Stimulated activated CD8-positive, alpha-beta memory T cell treated with anti-CD3 and anti-CD28 coated beads, Interleukin-4, amount 100 ng/mL, for 1 hour (primary cell): ENCODE measurements at places on chromosomes 5 and 9.

DNA sequence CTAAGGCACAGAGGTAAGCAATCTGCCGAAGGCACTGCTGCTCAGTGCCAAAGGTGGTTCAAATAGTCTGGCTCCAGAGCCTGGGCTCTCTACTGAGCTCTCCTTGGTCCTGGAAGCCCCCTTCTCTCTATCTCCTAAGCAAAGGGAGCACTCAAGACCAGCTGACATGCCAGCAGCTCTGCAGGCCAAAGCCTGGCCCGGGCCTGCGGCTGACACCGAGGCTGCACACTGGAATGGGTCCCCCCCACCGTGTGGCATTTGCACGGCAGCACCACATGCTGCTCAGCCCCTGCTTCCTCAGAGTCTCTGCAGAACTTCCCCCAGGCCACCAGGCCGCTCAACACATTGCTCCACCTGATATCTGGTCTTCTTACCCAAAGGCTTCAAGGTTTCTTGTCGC lies 57.8 kb upstream of the GOLPH3 start:
- no peak for DNase-seq

- no peak for DNase-seq
These were observed 244.4 kb upstream of the TUT7 start for GRCh38 chr9:86598411-86599239.

DNA sequence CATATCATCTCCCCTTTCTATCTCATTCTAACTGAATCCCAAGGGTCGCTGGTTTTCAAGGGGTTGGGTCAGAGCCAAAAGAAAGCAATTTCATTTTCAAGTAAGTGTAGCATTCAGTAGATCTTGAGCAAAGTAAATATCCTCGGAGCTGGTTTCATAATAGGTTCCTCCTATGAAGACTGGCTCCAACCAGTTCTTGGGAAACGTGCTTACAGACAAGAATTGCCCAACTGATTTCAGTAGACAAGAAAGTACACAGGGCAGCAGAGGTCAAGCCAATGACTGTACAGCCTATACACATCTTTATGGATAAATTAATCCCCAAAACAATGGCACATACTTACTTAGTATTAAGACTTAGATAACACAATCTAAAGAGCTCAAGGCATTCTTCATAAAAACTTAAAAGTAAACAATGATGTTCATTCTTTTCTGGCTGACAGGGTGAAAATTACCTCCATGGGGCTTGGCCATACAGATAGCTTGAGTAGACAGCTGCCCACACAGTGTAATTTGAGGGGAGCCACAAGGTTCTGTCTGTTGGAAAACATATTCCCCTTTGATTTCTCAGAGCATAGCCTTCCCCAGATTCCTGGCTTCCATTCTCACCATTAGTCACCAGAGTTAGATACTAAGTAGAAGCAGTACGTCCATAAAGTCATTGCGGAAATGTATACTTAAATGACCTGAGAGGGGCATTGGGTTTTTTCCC lies 163.9 kb downstream of the ARRDC3 start:
- no peak for DNase-seq

DNA sequence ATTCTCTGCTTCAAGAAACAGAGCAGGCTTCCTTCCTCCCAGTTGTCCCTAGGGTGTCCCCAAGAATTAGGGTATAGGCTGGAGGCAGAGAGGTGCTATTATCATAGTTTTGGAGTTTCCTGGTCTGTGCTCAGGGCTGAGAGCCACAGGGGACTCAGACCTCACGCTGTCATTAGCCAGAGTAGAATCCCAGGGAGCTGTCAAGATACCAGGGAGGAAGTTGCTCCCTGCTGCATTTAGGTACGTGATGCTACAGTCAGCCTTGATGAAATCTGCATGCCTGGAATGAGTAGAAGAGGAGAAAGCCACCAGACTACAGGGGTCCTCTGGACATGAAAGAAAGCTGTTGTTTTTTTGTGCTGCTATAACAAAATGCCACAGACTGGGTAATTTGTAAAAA lies 273.2 kb downstream of the SH3GL2 start:
- no peak for DNase-seq

DNA sequence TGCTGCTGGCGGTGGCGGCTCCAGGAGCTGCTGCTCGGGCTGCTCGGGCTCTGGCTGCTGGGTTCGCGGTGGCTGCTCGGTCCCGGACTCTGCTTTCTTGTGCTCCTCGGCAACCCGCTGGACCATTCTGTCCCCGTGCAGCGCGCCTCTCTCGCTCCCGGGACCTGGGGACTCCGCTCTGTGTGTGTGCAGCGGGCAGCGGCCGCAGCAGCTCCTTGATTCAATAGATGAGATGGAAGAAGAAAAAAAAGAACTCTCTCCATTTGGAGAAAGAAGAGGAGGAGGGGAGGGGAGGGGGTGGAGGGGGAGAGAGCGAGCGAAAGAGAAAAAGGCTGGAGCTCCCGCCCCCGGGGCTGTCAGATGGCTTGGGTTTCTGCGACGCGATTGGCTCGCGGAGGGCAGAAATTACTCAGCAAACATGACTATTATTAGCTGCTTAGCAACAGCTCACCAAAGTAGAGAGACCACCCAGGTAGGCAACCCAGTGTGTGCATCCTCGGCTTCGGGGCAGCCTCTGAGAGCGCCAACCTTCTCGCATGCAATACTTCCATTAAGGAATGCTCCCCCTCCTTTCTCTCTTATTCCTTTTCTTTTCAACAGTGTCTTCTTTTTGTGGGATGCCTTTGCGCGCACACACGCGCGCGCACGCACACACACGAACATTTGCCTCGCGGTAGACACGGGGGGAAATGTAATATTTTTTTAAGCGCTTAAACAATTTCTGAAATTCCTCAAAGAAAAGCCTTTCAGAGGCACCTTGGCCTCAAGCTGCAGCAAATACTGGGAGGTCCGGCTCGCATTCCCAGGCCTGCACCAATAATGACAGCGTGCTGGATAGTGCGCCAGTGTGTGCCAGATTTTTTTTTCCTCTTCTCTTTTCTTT lies 7.6 kb downstream of the PTCH1 start:
- DNase-seq = no peak

DNA sequence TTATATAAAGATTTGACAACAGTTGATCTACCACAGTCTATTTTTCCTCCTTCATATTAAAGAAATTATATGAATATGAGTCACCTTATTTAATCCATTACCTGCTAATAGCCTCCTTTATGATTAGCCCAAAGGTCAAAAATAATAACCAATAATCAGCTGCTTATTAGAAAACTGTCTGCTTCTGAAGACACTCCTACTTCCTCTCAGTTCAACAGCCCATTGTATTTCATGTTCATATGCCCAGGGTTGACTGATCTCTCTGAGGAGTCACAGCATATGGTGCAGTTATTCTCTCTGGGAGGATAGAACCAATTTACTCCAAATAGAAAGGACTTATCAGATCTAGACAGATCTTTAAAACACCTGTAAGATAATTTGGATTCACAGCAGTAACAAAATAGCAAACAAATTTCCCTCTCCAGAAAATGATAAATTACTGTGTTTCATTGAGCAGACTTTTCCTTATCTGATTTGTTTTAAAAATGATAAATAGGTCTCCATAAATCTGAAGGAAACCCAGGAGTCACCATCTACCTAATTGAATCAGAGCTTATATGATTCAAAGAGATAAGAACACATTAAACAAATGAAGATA lies 180.4 kb upstream of the ITGA1 start:
- no peak for DNase-seq

DNA sequence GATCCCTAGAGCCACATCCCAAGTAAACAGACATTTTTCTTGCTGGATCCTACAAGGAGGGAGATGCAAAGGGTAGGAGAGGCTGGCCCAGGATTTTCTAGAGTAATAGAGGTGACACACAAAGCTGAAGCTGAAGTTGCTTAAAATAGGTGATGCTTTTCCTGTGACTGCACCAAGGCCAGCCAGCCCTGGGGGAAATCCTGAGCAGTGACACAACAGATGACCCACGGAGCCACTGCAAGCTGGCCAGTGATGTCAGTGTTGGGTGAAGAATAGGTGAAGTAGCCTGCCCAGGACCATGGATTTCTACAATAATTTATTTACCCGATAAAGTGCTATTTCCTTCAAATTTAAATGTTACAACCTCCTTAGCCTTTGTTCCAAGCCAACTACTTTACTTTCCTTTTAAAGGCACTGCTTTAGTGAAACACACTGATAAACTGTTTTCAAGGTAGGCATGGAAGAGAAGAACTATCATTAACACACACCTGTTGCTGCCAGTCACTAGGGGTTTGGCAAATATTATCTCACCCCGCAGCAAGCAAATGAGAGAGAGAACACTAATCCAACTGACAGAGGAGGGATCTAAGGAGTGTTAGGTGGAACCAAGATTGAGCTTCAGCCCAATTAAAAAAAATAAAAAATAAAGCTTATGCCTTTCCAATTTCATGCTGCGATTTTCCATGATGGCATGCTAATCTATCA lies 123.5 kb downstream of the CTNND2 start:
- DNase-seq = no peak

- no peak for DNase-seq
These were observed 588 bp upstream of the PLPP1 start for GRCh38 chr5:55535199-55535905.

- no peak for DNase-seq
These were observed 451.4 kb upstream of the DAB2 start for GRCh38 chr5:39876146-39876545.

- no peak for DNase-seq
These were observed 3.1 kb downstream of the WNK2 start for GRCh38 chr9:93187047-93187446.

- DNase-seq = no peak
These were observed 16.0 kb upstream of the ANGPTL2 start for GRCh38 chr9:127138444-127138843.

- no peak for DNase-seq
These were observed 27.3 kb upstream of the FER start for GRCh38 chr5:108720391-108720790.

DNA sequence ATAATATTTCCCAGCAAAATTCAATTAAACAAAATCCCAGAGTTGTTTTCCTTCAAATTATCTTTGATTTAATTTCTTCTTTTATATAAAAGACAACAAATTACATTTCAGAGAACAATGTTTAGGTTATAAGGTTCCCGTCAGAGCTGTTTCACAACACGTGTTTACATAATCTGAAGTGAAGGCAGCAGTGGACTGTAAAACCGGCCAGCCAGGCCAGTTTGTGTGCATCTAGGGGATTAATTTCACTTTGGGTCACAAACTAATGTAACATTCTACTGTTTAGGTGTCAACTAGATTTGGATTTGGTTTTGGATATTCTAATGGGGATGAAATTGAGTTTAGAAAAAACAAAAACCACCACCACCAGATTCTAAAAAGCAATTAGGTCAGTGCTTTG lies 86.5 kb upstream of the PLPP1 start:
- DNase-seq = no peak

GRCh38 chr5:176526462-176526861 lies 10.7 kb downstream of the RNF44 start:
- DNase-seq = no peak

GRCh38 chr5:31096238-31096865 lies 97.1 kb upstream of the CDH6 start:
- DNase-seq = no peak

DNA sequence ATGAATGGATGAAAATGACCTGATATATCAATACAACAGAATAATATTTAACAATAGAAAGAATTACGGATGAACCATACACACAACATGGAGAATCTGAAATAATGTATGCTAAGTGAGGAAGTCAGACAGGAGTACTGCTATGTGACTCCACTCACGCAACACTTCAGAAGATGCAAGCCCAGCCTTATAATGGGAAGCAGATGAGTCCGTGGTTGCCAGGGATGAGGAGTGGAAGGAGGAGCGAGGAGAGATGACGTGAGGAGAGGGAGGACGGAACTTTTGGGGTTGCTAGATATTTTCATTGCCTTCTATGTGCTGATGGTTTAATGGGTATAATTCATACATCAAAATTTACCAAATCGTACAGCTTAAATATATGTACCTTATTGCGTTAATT lies 55.4 kb upstream of the ERCC6L2 start:
- no peak for DNase-seq

DNA sequence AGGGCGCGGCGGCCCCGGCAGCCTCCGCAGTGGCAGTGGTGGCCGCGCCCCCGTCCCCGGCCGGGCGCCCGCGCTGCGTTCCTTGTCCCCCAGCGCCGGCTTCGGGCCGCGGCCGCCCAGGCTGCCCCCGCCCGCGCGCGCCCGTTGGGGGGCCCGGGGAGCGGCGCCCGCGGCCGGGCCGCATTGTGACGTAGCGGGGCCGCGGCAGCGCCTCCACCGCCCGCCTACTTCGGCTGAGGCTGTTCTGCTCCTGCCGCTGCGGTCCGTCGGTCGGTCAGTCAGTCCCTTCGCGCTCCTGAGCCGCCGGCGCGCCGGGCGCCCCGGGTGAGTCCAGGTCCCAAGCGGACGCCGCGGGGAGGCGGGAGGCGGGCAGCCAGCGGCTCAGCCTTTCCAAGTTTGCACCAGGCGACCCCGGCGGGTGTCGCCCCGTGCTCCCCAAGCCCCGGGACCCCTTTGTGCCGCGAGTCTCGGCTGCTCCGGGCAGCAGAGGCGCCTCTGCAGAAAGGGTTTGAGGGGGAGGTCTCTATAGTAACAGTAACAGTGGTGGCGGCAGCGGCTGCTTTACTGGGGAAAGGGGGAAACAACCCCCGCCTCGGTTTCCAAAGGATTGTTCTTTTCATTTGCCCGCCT lies at the start of gene SNCAIP:
SNCAIP (plus strand) TSS at position 277 of the 630 bp plus-strand sequence. CDS start 78,898 bp downstream, outside the sequence.
- DNase-seq = no peak

DNA sequence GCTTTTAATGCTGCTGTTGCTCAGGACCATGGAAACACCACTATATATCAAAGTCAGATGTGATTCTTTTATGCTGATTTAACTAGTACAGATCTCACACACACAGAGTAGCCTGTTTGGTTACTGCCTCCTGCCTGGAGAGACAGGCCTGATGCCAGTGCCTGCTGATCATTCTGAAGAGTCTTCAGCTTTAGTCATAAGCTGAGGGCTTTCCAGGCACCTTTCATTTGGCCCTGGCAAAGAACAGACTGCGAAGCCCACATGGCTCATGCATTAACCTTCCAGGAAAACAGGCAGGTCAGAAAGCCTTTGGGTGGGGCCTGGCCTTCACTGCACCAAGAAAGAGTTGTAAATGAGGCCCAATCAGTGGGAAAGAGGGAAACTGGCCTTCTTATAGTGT lies 144.7 kb downstream of the SAXO1 start:
- DNase-seq = no peak

DNA sequence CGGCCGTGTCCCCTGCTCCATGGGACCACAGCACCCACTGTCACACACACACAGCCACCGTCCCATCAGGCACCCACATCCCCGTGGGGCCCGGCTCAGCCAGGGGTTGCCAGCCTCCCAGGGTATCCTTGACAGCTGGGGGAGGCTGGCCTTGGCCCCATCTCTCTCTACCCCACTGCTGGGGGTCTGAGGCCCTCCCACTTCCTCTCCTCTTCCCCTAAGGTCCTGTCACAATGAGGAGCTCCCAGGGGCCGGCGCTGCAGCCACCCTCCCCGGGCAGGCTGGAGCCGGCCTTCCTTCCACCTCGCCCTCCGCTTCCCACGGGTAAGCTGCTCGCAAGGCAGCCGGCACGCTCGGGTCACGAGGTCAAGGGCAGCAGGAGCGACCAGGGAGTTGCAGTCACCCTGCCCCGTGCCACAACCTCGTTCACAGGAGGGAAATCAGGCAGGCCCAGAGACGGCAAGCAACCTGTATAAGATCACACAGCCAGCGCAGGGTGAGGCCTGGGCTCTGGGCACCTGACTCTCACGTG lies 38.6 kb upstream of the NOTCH1 start:
- DNase-seq = no peak

- no peak for DNase-seq
These were observed 20.0 kb upstream of the GCNT1 start for GRCh38 chr9:76438841-76439588.
